A673 (cell line): ENCODE measurements at places on chromosomes 6 and 20. TPM values are rescaled to one million over a fixed set of nuclear protein-coding genes. Genes with fewer than 3 reads are reported as not detected.

The CGAS gene
- total RNA-seq = 4.2 and 4.6 TPM in 2 replicates

DNA sequence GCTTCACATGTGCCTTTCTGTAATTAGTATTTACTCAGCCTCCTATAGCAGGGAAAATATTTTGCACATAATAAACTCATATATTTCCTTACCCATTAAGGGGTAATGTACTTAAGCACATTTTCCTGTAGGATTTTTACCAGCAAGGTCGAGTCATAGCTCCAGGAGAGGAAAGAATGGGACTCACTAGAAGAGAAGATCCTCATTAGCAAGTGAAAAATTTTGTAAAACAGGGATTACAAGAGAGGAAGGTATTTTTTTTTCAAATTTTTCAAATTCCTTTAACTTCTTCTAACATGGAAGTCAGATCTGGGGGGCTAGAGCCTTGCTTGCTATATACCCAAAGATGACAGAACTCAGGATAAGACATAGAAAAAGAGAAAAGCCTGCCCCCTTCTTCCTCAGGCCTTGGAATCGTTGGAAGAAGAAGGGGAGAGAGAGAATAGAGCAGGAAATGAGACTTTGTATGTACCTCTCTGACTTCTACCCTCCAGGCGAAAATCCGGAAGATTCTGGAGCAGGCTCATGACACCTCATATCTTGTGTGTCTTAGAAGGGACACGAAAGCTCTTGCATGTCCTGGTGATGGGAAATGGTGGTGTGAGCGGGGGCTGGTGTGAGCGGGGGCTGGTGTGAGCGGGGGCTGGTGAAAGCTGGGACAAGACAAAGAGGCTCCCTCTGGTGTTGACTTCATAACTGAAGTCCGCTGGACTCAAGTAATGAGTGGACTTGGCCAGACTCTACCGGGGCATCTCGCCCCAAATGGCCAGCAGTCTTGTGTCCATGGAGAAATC is 256.9 kb upstream of the PLCB4 start:
- H3K4me3 ChIP-seq = no peak overlapping the region
- no peaks in the 10 kb centered on the region for H3K27me3 ChIP-seq

DNA sequence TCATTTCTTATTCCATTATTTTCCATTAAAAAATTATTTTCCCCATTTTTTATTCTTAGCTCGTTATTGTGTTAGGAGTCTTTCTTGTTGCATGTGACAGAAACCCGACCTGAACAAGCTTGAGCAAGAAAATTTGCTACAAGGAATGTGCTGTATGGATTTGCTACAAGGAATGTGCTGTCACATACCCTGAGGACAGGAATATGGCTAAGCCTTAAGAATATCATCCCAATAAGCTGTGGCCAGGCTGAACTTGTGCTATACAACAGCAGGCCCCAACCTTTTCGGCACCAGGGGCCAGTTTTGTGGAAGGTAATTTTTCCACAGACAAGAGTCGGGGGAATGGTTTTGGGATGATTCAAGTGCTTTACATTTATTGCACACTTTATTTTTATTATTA is 114.0 kb downstream of the TRMT11 start:
- peaks cover 43% of the 10 kb centered on the region for H3K27me3 ChIP-seq
- no peak for DNase-seq
- no peak overlapping the region for H3K4me3 ChIP-seq

- H3K4me3 ChIP-seq = no peak overlapping the region
- no peaks in the 10 kb centered on the region for H3K27me3 ChIP-seq
- H3K4me1 ChIP-seq = no peaks in the 10 kb centered on the region
- DNase-seq = peak; percentile 10
- H3K36me3 ChIP-seq = no peaks in the 10 kb centered on the region
These were observed 106.8 kb upstream of the PREP start for GRCh38 chr6:105509506-105510331.

DNA sequence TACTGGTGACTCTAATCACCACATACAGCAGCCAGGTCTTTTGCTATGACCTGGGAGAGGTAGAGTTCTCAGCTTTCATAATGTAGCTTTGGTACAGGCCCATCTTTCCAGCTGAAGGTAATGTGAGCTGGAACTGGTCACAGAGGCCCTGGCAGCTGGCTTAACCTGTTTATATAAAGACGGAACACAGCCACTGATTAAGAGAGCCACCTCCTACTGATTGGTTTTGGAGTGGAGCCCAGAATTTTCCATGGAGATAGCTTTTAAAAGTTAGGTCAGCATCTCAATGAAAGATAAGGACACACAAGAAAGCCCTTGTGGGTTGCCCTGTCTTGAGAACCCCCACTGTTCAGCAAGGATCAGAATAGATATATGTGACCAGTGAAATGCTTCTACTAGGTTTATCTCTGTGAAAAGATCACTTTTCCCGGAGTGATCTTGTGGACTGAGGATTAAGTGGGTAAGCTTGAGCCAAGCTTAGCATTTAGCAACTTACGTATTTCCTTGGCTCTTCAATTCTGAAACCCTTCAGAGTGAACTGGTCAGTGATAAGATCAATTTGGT is 213.7 kb upstream of the CITED2 start:
- peak; percentile 26 for DNase-seq
- no peak overlapping the region for H3K4me3 ChIP-seq
- no peaks in the 10 kb centered on the region for H3K27me3 ChIP-seq
- H3K4me1 ChIP-seq = peaks cover 15% of the 10 kb centered on the region

DNA sequence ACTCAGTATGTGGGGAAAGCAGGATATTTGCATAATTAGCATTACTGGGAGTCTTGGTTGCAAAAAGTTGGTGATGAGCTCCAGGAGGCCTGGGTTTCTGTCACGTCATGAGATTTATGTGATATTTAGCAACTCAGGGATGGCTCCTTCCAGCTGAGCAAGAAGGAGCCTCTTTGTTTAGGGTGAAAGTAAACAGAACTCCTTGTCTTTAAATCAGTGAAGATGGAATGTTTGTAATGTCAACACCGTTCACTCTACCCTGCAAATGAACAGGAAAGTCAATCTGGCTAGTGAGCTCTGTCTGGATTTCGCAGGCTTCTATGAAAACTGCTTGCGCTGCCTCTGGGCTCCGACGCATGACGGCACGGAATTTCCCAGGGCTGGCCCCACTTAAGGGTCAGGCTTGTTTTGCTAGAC is 86.9 kb downstream of the PXDC1 start:
- no peaks in the 10 kb centered on the region for H3K27me3 ChIP-seq
- no peak overlapping the region for H3K4me3 ChIP-seq
- H3K36me3 ChIP-seq = no peaks in the 10 kb centered on the region

The NOP56 gene
- 607 and 704 TPM in 2 replicates for total RNA-seq

- peak; percentile 23 for DNase-seq
- no peaks in the 10 kb centered on the region for H3K36me3 ChIP-seq
- H3K4me3 ChIP-seq = no peak overlapping the region
These were observed 500.4 kb upstream of the CHD6 start for GRCh38 chr20:42118409-42119125.

The HSPA12B gene
- not detected in 2 replicates for total RNA-seq

The PPIL1 gene
- 67.7 and 72.0 TPM in 2 replicates for total RNA-seq

The WFDC11 gene
- not detected in 2 replicates for total RNA-seq

GRCh38 chr20:19827818-19828217 is 69.8 kb downstream of the RIN2 start:
- H3K27ac ChIP-seq = no peak overlapping the region
- DNase-seq = no peak
- no peaks in the 10 kb centered on the region for H3K36me3 ChIP-seq

The TRIM31 gene
- not detected in 2 replicates for total RNA-seq

DNA sequence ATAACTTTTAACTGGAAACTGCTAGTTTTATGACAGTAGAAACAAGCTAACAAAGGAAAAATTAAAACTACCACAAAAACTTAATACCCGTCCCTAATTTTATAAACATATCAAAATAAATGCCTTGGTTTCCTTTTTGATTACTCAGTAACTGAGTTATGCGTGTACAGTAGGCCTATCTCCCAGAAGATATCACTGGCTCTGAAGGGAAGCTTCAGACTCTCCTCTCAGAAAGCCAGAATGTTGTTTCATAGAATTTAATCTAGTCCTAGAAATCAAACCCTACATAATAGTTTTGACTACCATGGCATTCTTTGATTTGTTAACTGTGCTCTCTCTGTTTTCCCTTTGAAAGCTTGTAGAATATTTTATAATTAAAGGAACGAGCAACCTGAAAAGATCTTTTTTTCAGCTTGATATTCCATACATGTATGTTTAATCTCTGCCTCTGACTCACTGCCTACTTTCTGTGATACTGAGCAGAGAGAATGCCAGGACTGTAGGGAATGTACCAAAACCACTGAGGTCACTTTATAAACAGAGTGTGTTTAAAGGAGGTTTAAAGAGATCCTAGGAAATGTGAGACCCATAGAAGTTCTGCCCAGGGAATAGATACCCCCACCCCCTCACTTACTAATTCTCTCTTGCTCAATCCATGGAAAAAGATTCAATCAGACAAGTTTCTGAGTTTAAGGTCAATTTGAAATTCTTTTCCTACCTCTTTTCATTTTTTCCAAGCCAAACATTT is 311.5 kb downstream of the HDGFL1 start:
- no peaks in the 10 kb centered on the region for H3K36me3 ChIP-seq
- H3K4me3 ChIP-seq = no peak overlapping the region

DNA sequence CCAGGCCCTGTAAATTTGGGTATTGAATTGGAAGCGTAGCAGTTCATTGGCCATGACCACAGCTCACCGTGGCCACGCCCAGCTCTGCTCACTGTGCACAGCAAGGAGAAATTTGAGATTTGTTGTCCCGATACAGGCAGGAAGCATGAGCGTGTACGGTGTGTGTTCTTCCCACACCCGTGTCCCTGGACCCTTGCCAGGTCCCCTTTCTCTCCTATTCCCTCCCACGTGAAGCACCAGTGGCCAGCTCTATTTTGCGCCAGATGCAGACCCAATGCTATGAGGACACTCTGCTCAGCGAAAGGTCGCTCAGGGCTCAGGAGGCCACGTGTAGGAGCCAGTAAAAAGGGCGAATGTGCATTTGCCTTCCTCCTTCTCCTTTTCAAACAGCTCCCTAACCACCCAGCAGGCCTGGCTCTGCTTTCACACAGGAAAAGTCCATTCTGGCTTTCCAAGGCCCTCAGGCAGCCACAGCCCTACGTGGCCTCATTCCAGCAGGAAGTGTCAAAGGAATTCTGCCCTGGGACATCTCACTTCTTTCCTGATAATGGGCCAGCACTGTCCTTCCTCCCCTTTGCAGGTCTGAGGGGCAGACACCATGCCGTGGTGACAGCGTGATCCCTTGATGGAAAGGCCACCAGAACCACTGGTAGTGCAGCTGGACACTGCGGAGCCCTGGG is 499.2 kb upstream of the CDH4 start:
- no peak for DNase-seq
- no peaks in the 10 kb centered on the region for H3K36me3 ChIP-seq
- H3K4me1 ChIP-seq = no peaks in the 10 kb centered on the region
- H3K27me3 ChIP-seq = no peaks in the 10 kb centered on the region
- no peak overlapping the region for H3K27ac ChIP-seq

DNA sequence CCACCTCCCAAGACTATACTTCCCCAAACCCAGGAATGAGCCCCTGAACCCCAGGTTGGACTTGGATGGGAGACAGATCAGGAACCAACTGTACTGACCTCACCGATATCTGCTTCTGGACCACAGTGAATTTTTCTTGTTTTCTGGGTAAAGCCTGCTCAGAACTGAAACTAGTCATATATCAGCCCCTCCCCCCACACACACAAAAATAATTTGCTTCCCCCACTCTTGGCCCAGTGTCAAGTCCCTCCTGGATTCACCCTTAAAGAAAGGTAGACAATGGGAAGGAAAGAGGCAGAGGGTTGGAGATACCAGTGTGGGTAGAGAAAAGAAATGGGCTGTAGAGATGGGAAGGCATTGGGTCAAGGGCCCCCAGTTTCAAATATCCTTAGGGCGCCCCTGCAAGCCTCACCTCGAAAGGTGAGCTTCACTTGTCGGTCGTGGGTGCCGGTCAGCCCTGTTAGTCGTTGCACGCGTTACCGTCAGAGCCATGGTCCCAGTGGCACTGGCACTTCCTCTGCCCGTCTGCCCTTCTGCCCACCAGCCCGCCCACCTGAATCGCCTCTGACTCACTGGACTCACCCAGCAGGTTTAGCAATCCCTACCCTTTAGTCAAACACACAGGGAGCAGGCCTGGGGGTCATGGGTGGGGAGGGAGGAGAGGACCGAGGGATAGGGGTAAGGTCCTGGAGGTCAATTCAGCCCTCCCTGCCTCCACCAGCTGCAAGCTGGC is 8.5 kb upstream of the SPAG4 start:
- H3K4me3 ChIP-seq = no peak overlapping the region
- no peak overlapping the region for H3K27ac ChIP-seq
- no peaks in the 10 kb centered on the region for H3K36me3 ChIP-seq
- no peaks in the 10 kb centered on the region for H3K27me3 ChIP-seq
- DNase-seq = no peak
- no peaks in the 10 kb centered on the region for H3K4me1 ChIP-seq

GRCh38 chr6:110093981-110094380 is 85.5 kb downstream of the WASF1 start:
- no peak for DNase-seq
- no peaks in the 10 kb centered on the region for H3K27me3 ChIP-seq
- no peak overlapping the region for H3K4me3 ChIP-seq
- H3K4me1 ChIP-seq = peaks cover 17% of the 10 kb centered on the region

DNA sequence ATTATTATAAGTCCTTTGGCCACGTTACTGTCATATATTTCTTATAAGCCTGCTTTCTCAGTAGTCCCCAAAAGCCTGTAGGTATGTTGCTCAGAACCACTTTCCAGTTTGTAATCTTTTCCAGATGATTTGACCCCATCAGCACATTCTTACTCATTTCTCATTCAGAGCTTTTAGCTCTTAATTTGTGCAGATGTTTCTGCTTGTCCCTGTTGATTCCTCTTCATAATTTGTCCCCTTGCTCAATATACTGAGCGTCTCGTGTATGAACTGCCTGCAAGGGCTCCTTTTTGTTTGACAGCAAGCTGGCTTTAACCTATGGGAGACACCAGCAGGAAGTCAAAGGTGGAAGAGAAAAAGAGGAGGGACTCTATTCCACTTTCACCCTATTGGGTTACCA is 733.8 kb upstream of the GJE1 start:
- H3K27me3 ChIP-seq = no peaks in the 10 kb centered on the region
- no peak for DNase-seq

GRCh38 chr6:142699391-142699790 is 245.6 kb downstream of the HIVEP2 start:
- H3K4me1 ChIP-seq = no peaks in the 10 kb centered on the region
- no peak overlapping the region for H3K27ac ChIP-seq
- DNase-seq = no peak
- H3K4me3 ChIP-seq = no peak overlapping the region

DNA sequence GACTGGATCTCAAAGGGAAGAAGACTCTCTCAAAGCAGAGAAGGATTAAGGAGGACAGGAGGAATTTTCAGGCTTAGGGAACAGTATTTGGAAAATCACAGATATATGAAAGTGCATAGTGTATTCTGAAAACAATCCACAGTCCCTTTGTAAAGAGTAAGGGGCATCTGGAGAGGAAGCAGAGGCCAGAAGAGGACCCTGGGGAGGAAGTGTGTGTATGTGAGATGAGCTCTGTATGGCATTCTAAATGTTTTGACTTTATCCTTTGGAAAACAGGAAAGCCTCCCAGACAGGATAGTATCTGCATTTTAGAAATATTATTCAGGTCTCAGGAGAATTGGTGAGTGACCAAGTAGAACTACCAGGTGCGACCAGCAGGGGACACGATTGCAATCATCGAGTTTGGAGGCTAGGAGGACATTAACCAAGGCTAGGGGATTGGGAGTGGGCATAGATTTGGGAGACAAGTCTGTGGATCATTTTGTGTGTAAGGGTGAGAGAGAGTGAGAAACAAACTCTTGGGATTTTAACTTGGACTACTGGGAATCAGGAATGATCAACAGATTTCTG is 38.3 kb upstream of the FAM184A start:
- no peak for DNase-seq
- no peaks in the 10 kb centered on the region for H3K36me3 ChIP-seq
- peaks cover 5% of the 10 kb centered on the region for H3K4me1 ChIP-seq
- H3K4me3 ChIP-seq = no peak overlapping the region
- peaks cover 6% of the 10 kb centered on the region for H3K27me3 ChIP-seq

The THEMIS gene
- not detected in 2 replicates for total RNA-seq
